Activated CD4-positive, alpha-beta T cell treated with anti-CD3 and anti-CD28 coated beads for 36 hours (primary cell): ENCODE measurements at places on chromosomes 6 and 20. TPM values are rescaled to one million over a fixed set of nuclear protein-coding genes. Genes with fewer than 3 reads are reported as not detected.

GRCh38 chr6:16698997-16699868 is 62.0 kb downstream of the ATXN1 start:
- H3K27me3 ChIP-seq, result no peaks in the 10 kb centered on the region
- H3K4me3 ChIP-seq, result peak overlapping the region; percentile 69
- H3K4me1 ChIP-seq, result peaks cover 75% of the 10 kb centered on the region

GRCh38 chr6:39908838-39909583 is 25.3 kb downstream of the MOCS1 start:
- H3K36me3 ChIP-seq, result no peaks in the 10 kb centered on the region
- DNase-seq, result no peak
- no peaks in the 10 kb centered on the region for H3K4me1 ChIP-seq
- H3K4me3 ChIP-seq, result no peak overlapping the region
- H3K27ac ChIP-seq, result no peak overlapping the region
- H3K27me3 ChIP-seq, result no peaks in the 10 kb centered on the region

- no peaks in the 10 kb centered on the region for H3K27me3 ChIP-seq
- DNase-seq, result no peak
- no peak overlapping the region for H3K27ac ChIP-seq
- H3K4me1 ChIP-seq, result no peaks in the 10 kb centered on the region
- no peaks in the 10 kb centered on the region for H3K36me3 ChIP-seq
Observed at GRCh38 chr6:133407320-133408100, 166.4 kb downstream of the EYA4 start.

GRCh38 chr20:52130406-52130805 is 61.2 kb downstream of the ZFP64 start:
- no peaks in the 10 kb centered on the region for H3K36me3 ChIP-seq
- no peak for DNase-seq
- H3K4me3 ChIP-seq, result no peak overlapping the region
- H3K27ac ChIP-seq, result no peak overlapping the region
- peaks cover 2% of the 10 kb centered on the region for H3K4me1 ChIP-seq

DNA sequence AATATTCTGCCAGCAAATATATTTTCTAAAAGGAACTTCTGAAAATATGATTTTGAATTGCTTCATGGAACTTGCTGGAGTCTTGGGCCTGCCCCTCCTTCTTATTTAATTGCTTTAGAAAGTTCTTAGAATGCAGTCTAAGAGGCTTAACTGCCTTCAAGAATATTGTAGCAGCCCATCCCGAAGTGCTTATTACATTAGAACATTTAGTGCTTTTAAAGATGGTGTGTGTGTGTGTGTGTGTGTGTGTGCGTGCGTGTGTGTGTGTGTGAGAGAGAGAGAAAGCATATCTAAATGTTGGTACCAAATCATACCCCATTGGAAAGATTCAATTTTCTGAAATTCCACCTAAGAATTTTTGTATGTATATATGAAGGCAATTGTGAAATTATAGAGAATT is 193.5 kb downstream of the SLC24A3 start:
- H3K27ac ChIP-seq, result no peak overlapping the region
- no peaks in the 10 kb centered on the region for H3K4me1 ChIP-seq
- H3K36me3 ChIP-seq, result no peaks in the 10 kb centered on the region
- no peak for DNase-seq
- H3K4me3 ChIP-seq, result no peak overlapping the region

GRCh38 chr20:44495802-44496481 is 20.3 kb downstream of the TTPAL start:
- H3K36me3 ChIP-seq, result peaks cover 57% of the 10 kb centered on the region
- peaks cover 50% of the 10 kb centered on the region for H3K4me1 ChIP-seq
- no peaks in the 10 kb centered on the region for H3K27me3 ChIP-seq
- no peak overlapping the region for H3K4me3 ChIP-seq
- DNase-seq, result peak; percentile 27

DNA sequence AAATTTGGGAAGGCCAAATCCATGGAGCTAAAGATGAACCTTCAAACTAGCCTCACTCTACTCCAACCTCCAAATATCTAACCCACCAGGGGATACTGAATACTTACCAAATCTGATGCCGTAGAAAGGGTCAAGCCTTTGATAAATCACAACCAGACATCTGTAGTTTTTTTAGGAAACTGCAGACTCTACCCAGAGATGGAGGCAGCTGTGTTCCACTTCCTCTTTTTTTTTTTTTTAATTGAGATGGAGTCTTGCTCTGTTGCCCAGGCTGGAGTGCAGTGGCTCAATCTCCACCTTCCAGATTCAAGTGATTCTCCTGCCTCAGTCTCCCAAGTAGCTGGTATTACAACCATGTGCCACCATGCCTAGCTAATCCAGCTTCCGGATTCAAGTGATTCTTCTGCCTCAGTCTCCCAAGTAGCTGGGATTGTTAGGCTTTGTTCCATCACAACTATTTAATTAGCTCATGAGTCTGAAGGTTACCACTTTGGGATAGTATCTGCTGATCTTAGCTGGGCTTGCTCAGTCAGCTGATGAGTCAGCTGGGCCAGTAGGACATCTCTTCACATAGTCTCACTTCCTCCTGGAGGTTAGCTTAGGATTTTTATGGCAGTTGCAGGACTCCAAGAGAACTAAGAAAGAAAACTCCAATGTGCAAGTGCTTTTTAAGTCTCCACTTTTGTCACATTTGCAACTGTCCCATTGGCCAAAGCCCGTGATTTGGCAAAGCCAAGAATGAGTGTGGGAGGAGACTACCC is 13.3 kb downstream of the FRK start:
- peaks cover 20% of the 10 kb centered on the region for H3K27me3 ChIP-seq
- no peak for DNase-seq
- no peaks in the 10 kb centered on the region for H3K4me1 ChIP-seq
- H3K36me3 ChIP-seq, result no peaks in the 10 kb centered on the region
- H3K27ac ChIP-seq, result no peak overlapping the region
- no peak overlapping the region for H3K4me3 ChIP-seq

DNA sequence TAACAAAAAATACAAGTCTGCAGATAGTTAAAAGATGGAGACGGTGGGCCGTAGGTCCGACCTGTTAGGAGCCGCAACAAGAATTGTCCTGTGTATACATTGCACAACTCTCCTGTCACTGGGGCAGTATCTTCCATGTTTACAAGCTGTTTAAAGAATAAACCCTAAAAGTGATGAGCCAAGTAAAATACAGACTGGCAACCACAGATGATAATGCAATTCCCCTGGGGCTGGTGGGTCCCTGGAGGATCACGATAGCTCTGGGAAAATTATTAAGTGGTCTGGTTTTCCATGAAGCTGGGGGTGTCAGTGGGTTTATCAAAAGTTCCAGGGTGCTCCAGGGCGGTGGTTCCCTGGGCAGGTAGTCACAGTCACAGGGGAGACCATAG is 8.1 kb upstream of the FAM50B start:
- H3K27ac ChIP-seq, result no peak overlapping the region
- no peak overlapping the region for H3K4me3 ChIP-seq
- H3K4me1 ChIP-seq, result no peaks in the 10 kb centered on the region
- H3K36me3 ChIP-seq, result no peaks in the 10 kb centered on the region

DNA sequence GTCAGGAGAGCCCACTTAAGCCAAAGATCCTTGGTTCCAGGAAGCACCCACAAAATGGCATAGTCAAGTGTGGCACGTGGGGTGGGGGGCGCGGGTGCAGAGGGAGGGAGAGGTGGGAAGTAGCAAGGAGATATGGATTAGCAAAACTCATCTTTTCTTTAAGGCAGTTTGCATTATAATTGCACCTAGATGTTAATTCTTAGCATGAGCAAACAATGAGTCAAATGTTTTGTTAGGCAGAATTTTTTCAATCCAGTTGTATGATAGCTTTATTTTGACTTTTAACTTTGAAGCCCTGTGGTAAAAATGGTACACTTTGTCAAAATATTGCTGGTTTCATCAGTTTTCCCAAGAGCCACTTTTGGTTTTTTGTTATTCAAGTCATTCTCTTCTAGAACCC is 15.0 kb downstream of the SCAND1 start:
- H3K36me3 ChIP-seq, result peaks cover 19% of the 10 kb centered on the region
- H3K4me1 ChIP-seq, result no peaks in the 10 kb centered on the region
- no peak overlapping the region for H3K27ac ChIP-seq

DNA sequence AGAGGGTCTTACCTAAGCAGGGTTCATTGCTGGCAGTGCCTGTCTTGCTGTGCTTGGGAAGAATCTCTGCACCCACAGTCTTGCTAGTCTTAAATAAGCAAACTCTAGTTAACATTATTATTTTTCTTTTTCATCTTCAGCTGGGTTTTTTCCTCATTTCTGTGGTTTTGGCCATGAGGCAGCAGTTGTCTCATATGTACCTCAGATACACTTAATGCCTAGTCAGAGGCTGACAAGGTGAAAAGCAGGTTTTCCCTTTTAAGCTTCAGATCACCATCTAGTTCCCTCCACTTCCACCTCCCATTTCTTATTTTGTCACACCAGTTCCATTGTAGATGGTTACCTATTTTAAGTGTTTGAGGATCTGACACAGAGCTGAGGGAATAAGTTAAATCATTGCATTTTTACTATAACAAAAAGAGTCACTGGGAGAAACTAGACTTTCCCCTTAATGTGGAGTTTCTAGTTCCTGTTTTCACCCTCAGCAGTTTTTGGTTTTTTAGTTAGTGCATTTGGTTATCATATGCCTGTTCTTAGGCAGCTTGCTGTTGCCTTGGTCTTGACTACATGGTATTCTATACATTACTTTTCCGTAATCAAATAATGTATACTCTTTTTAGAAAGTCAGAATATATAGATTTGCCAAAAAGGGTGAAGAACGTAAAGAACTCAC is 46.0 kb downstream of the AFDN start:
- no peak overlapping the region for H3K4me3 ChIP-seq
- H3K27ac ChIP-seq, result no peak overlapping the region
- H3K4me1 ChIP-seq, result no peaks in the 10 kb centered on the region
- no peaks in the 10 kb centered on the region for H3K36me3 ChIP-seq
- DNase-seq, result no peak
- peaks cover 8% of the 10 kb centered on the region for H3K27me3 ChIP-seq

DNA sequence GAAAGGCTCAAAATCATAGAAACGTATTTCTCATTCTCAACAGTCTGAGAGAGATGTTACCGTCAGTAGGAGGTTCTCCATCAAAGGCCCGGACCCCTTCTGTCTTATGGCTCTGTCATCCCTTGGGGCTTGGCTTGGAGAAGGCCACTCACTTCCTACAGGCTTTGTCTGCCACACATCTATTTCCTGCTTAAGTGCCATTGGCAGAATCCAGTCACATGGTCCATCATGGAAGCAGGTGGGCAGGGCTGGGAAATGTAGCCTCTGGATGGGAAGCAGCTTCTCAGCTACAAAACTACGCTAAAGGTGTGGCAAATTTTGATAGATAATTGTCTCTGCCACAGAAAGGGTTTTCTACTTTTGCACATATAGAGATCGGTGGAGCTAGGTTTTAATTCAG is 12.6 kb upstream of the ZFP64 start:
- H3K27me3 ChIP-seq, result peaks cover 4% of the 10 kb centered on the region
- H3K36me3 ChIP-seq, result no peaks in the 10 kb centered on the region
- H3K4me3 ChIP-seq, result no peak overlapping the region
- DNase-seq, result no peak

The MCHR2 gene
- total RNA-seq, result not detected

The PGC gene
- total RNA-seq, result not detected

The DYNLT2 gene
- 2.4 TPM for total RNA-seq
